ENCODE measurements at places on chromosomes 5 and 9.

GRCh38 chr5:97046270-97046982 is 96.0 kb downstream of the LIX1 start:
- DNase-seq: no peak

DNA sequence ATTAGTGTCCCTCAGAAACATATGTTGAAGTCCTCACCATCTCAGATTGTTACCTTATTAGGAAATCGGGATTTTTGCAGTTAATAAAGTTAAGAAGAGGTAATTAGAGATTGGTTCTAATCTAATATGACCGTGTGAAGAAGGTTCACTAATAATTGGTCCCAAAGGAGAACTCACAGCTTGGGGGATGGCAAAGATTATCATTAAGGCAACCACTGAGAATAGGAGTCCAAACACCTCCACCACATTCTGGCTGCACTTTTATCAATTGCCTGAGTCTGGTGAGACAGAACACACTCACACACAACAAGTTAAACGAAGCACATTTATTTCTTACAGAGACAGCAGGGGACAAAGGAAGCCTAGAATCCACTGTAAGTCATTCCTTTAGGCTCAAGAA is 94.9 kb upstream of the PRDM9 start:
- no peak for DNase-seq

GRCh38 chr5:8270246-8270645 is 401.3 kb downstream of the MTRR start:
- DNase-seq: no peak

GRCh38 chr5:2213121-2213730 is 330.5 kb upstream of the IRX4 start:
- DNase-seq: no peak

DNA sequence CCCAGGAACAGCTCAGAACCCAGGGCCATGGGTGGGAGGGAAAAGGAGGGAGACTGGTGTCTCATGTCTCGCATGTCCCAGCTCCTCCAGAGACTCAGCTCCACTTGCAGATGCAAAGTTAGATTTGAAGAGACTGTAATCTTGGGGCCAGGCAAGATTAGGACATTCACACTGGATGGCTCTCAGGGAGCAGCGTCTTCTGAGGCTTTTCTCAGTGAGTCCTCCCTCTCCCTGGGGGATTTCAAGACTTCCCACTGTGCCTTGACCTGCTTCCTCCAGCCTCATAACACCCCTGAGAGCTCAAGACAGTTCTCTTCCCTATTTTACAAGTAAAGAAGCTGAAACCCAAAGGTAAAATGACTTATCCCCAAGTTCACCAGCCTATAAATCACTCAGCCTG is 10.5 kb upstream of the TCOF1 start:
- DNase-seq: no peak

GRCh38 chr9:73536403-73536802 is 384.7 kb downstream of the ANXA1 start:
- DNase-seq: no peak

DNA sequence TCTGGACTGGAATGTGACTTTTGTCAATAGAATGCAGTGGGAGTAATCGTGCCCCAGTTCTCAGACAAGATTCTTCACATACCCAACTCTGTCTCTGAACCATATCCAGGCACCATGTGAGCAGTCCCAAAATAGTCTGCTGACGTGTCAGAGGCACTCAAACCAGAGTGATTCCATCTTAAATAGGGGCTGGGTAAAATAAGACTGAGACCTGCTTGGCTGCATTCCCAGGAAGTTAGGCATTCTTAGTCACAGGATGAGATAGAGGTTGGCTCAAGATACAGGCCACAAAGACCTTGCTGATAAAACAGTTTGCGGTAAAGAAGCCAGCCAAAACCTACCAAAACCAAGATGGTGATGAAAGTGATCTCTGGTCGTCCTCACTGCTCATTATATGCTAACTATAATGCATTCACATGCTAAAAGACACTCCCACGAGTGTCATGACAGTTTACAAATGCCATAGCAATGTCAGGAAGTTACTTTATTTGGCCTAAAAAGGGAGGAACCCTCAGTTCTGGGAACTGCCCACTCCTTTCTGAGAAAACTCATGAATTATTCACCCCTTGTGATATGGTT is 16.9 kb upstream of the PLCXD3 start:
- DNase-seq: no peak

- DNase-seq: no peak
Measured at GRCh38 chr9:132729235-132729890, 59.1 kb downstream of the GTF3C4 start.

DNA sequence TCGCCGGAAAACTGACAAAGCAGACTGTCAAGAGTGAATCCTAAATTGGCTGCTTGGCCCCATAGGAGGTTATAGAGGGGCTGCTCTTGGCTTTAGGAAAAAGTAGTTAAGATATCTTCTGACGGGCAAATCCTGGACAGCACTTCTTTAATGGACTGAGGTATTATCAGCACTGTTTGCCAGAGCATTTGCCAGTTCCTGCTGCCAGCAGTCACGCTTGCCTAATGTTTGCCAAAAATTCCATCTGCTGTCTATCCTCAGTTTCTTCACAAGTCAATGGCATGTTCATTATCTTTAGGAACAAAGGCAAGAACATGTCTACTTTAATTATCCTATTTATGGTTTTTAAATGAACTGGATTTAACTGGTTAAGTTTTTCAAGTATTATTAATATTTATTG is 25.8 kb upstream of the SREK1 start:
- DNase-seq: no peak

DNA sequence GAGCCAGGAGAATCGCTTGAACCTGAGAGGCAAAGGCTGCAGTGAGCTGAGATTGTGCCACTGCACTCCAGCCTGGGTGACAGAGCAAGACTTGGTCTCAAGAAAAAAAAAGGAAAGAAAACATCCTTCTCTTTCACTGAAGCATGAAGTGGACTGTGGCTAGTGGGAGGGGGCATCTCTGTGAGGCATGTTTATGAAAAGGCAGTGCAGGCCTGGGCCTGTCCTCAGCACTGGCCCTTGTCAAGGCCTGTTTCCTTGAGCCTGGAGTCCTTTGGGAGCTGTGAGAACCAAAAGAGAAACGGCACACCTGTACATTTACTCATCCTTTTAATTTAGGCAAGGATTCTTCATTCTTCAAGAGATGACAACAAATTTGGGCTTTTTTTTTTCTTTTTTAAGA is 18.3 kb upstream of the FUBP3 start:
- DNase-seq: no peak

DNA sequence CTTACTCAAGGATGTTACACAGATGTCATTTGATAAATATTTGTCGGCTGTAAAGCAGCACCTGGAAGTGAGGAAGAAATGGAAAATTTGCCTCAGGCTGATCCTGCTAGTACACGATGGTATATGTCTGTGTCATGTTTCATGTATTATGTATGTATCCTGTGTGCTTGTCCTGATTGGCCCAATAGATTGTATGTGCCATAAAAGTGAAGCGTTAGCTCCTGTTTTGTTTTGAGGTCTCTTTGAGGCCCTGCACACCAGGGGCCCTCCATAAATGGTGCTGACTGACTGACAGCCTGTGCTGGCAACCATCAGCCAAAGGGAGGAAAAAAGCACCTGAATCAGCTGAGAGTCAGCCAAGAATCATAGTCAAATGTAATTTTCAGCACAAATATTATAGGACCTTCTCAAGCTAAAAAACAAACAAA is 11.8 kb upstream of the LNPEP start:
- peak; percentile 31 for DNase-seq

DNA sequence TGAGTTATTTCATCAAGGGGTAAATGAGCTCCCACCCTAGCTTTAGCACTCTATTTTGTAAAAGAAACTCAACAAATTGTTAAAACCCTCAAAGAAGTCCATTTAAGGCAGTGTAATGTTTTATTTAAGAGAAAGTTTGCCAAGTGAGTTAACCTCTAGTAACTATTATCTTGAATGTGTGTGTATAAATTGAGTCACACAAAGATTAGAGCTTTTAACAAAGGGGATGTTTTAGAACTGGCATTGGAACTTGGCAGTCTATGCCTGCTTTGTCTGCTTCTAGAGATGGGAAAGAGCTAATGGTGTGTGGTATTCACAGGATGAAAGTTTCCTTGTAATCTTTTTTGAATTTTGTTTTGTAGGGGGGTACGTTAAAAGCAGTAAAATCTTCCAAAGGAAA is 33.2 kb downstream of the KDM3B start:
- no peak for DNase-seq

DNA sequence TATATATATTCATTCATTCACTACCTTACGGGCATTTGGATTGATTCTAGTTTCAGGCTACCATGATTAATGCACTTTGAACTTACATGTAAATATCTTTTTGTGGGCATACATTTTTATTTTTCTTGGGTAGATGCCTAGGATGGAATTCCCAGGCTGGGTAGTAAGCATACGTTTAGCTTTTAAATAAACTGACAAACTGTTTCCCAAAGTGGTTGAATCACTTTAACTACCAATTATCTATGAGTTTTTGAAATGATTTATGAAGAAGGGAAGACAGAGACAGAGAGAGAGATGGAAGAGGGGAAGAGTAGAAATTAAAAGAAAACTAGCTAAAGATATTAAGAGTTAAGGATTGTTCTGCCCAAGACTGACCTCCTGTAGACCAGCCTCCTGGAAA is 612.6 kb downstream of the PSAT1 start:
- DNase-seq: no peak

- DNase-seq: no peak
Measured at GRCh38 chr9:92638621-92639101, 31.3 kb downstream of the IPPK start.

GRCh38 chr9:2663461-2664173 is 42.0 kb downstream of the VLDLR start:
- DNase-seq: peak; percentile 74

DNA sequence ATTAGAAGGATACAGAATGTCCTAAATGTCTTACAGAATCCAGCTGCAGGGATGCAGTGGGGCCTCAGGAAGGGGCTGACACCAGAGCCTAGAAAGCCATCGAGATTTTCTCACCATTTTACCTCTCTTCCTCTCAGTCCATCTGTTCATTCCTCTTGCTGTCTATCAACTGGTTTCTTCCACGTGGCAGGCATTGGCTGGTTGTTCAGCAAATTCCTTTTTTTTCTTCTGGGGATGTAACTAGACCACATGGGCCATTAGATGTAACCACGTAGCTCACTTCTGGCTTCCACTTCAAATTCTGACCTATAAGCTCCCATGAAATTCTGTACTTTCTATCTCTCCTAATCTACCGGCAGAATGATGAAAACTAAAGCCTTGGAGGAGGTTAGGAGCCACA is 93.6 kb upstream of the MTAP start:
- no peak for DNase-seq

- DNase-seq: peak; percentile 91
Measured at GRCh38 chr9:128917151-128917849, 3.5 kb upstream of the PHYHD1 start.

DNA sequence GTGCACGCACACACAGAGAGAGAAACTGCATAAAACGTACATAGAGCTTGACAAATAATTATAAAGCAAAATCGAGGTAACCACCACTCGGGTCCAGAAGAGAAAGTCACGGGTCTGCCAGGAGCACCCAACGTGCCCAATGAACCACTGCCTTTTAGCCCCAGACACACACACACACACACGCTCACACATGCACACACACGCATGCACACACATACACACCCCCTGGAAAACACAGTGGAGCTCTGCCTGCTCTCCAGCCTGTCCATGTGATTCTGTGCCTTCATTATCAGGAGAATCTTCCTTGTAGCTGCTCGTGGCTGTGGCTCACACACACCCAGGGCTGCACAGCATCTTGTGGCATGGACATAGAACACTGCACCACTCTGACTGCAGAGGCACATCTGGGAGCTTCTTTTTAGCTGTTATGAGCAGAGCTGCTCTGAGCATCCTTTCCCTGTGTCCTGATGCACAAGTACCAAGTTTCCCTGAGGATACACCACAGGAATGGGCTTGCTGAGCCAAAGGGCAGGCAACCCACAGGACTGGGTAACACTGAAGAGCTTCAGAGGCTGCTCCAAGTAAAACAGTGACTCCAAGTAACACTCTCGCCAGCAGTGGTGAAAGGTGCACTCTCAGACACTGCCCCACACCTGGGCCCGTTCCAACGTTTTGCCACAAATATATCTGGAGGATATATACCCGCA is 58.9 kb downstream of the CAMSAP1 start:
- DNase-seq: no peak

DNA sequence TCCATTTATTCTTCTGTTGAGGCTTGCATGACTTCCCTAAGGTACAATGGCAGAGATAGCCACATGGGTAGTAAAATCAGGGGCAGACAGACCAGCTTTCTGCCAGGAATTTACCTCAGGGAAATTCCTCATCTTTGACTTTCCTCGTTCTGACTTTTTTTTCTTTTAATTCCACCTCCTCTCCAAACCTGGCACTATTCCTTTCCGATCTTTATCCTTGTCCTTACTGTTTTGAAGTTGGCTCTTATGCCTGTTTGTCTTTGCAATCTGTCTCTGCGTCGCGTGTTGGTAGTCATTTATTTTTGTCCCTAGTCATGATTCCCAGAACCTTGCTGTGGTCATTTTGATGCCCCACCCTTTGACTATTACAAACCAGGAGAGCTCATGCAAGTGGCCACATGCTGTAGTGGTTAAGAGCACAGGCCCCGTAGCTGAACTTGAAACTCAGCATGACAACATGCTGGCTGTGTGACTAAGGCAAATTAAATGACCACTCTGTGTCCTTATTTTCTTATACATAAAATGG is 19.0 kb downstream of the TMC1 start:
- no peak for DNase-seq

GRCh38 chr5:91586232-91586631 is 203.1 kb upstream of the ARRDC3 start:
- no peak for DNase-seq

DNA sequence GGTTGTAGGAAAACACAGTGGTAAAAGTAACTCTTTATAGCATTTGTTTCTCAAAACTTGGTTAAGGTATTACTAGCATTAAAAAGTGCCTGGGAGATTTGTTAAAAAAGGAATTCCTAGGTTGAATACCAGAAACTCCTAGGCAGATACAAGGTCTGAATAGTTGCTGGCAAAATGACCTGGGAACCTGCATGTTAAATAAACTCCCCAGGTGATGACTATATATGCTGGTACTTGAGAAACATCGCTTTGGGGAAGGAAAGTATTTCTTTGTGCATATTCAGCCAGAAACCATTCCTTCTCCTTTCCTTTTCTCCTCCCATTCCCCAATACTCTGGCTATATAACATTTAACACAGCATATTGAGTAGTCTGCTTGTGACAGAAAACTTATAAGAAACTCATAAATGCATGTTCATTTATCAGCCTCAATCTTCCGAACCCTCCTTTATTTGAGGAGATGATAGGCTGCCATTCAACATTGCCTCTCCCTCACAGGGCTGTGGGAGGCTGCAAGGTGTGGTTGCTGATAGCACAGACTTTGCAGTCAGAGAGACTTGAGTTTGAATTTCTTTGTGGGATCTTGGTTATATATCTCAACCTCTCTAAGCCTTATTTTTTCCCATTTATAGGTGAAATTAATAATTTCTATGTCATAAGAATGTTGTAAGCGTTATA is 28.7 kb downstream of the PCSK1 start:
- DNase-seq: no peak
